Activated naive CD4-positive, alpha-beta T cell treated with anti-CD3 and anti-CD28 coated beads, Interleukin-2, amount 50 U/mL, for 72 hours (primary cell): ENCODE measurements at places on chromosomes 11 and 22.

GRCh38 chr22:34975721-34976120 lies 90.2 kb upstream of the ISX start:
- DNase-seq, result no peak

DNA sequence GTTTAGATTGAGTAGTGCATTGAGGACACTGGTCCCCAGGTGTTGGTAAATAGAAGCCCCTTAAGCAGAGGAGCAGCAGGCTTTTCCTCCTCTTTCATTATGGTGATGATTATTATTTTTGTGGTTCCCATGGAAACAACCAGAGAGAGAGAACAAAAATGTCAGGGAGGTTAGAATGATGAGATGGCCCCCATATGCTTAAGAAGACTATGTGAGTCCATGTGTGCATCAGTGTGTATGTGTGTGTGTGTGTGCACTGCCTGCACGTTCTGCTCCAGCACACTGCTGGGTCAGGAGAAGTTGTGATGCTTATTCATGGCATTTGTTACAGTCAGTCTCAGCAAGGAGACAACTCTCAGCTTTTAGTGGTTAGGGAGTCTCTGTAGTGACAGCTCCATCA lies 724.2 kb downstream of the NTM start:
- DNase-seq, result no peak

- DNase-seq, result peak; percentile 81
Observed at GRCh38 chr22:37314315-37315074, 32.2 kb downstream of the CYTH4 start.

DNA sequence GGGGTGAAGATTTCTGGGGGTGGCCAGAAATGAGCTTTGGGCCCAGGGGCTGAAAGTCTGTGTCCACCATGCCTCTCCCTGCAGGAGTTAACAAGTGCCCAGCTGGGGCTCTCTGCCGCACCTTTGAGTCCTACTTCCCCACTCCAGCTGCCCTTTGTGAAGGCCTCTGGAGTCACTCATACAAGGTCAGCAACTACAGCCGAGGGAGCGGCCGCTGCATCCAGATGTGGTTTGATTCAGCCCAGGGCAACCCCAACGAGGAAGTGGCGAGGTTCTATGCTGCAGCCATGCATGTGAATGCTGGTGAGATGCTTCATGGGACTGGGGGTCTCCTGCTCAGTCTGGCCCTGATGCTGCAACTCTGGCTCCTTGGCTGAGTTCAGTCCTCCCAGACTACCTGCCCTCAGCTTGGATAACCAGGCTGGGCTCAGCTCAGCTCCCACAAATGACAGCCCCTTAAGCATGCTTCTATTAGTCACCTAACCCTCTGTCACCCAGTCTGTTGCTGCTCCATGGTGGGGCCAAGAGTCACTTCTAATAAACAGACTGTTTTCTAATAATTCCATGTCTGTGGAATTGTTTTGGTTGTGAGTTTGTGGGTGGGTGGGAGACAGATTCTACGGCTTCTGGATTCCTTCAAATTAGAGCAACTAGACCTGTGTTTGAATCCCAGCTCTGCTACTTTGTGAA lies 3.0 kb upstream of the INPPL1 start:
- no peak for DNase-seq

- DNase-seq, result no peak
Observed at GRCh38 chr11:85652786-85653447, 5.2 kb downstream of the TMEM126A start.

DNA sequence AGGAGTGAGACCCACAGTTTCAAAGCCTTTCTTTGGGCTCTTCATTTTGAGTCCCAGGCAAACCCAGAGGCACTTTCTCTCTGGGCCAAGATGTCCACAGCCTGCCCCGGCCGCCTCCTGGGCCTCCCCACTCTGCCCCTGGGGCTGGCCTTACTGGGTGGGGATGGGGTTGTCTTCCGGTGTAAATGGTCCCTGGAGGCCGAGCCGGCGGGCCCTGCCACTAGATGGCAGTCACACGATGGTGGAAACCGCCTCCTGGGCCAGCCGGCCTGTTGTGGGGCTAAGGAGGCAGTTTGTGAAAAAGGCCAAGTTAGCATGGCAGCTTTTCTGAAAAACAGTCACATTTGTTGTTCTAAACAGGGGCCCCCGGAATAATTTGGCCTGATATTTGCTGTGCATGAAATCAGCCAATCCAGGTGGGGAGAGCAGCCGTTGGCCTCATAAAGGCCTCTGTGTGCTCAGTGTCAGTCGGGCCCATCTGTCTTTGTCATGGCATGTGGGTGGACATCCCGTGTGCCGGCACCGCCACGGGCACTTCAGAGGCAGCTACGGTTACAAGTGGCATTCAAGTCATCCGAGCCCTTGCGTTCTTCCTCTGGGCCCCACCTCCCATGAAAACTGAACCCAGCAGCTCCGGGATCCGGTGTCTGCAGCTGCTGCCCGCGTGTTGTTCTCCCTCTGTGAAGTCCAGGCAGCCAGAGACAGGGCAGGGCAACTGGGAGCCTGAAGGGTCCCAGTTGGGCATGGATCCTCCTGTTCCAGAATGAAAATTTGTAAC lies 6.5 kb downstream of the MRPL23 start:
- DNase-seq, result no peak

GRCh38 chr11:99366546-99366945 lies 345.8 kb downstream of the CNTN5 start:
- no peak for DNase-seq

DNA sequence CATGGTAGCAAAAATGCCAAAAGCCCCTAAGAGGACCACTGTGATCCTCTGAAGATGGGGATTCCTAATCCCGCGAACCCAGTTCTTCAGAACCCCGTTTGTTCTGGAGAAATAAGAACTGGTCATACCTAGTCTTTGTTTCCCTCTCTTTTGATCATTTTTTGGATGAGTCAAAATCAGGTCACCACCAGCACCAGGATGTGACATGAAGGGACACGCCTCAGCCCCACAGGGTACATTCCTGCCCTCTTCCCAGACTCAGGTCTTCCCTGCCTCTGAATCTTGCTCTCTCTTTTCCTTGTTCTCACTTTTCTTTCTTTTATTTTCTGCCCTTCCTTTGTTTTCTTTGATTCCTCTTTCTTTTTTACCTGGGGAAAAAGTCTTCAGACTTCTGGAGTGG lies 14.6 kb upstream of the ANO1 start:
- no peak for DNase-seq

DNA sequence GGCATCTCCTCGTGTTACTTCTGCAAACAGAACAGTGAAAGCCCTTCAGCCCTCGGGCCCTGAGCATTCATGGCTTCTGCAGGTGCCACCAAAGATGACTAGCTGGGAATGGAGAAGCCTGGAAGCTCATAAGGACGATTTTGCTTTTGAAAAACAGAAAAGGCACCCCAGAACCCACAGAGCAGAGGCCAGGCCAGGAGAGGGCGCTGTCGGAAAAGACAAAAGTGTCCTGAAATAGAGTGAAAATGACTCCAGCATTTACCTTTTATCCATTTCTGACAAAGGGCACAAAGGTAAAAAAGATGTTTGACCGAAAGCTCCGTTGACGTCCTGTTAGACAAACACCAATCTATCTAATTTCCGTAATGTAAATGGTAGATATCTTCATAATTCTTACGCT lies 37.6 kb downstream of the ZNF195 start:
- peak; percentile 82 for DNase-seq

GRCh38 chr11:19920982-19921381 lies 208.3 kb downstream of the NAV2 start:
- no peak for DNase-seq

DNA sequence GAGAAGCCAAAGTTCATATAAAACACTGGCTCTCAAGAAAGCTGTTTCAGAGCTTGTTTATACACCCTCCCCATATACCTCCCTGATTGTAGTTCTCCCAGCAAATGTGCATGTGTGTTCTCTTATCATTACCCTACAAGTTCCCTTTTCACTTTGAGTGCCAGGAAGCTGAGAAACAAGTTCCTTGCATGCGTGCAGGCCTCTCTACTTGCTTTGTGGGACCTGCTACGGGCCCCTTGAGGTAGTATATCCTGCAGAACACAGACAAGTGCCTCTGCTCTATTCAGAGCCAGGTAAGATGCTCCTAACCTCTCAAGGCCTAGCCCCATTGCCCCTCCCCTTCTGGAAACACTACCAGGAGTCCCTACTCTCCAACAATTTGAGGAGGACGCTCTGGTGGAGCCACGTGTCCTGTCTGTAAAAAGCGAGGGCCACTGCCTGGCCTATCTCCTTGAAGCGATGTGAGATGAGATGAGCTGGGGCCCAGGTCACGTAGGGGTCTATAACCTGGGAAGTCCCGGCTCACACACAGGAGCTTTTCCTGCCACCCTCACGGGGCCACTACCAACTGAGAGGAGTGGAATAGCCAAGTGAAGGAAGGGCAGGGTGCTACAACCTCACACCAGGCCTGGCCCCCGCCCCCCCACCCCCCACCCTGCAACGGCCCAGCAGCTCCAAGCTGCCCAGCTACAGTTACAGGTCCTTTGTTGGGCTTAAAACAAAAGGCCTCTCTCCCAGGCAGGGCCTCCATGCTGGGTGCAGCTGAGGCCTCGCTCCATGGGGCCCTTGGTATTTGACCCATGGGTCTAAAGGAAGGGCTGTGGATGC lies 2.6 kb upstream of the ATP5MGL start:
- no peak for DNase-seq

- no peak for DNase-seq
Observed at GRCh38 chr22:40479887-40480538, 109.6 kb downstream of the SGSM3 start.

DNA sequence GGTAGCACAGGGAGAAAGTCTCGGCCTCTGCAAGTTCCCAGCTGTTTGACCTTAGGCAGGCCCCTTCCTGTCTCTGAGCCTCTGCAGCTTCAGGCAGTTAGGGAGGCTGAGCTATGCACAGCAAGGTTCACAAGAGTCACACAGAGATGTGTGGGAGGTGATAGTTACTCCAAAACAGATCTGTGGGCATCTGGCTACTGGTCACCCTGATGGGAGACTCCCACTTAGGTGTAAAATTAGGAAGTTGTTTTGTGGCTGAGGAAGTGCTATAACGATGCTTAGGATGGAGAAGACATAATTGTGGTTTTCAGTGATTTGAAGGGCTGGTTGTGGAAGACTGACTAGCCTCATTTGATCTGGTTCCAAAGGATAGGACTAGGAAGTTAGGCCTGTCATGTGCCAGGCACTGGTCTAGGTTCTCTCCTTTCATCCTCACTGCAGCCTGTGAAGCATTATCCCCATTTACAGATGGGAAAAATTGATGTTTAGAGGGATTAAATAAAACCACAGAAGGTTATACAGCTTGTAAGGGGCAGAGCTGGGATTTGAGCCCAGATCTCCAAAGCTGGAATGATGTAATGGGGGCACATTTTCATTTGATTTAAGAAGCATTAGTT lies 13.5 kb downstream of the ACO2 start:
- no peak for DNase-seq

DNA sequence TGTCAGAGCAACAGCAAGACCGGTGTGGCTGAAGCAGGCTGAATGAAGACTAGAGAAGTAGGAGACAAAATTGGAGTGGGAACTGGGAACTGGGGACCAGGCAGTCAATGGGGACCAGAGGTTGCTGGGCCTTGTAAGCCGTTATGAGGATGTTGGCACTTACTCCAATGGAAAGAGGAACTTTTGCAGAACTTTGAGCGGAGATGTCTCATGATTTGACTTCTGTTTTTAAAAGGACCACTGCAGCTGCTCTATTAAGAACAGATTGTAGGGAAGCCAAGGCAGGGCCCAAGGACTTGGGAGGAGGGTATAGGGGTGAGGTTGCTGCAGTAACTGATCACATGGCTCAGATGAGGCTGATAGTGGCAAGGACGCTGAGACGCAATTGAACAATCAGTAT lies 34.2 kb downstream of the IL18 start:
- no peak for DNase-seq

- no peak for DNase-seq
Observed at GRCh38 chr11:60710482-60710881, 11.1 kb downstream of the MS4A8 start.

GRCh38 chr11:32722255-32722654 lies 72.2 kb downstream of the CCDC73 start:
- no peak for DNase-seq

DNA sequence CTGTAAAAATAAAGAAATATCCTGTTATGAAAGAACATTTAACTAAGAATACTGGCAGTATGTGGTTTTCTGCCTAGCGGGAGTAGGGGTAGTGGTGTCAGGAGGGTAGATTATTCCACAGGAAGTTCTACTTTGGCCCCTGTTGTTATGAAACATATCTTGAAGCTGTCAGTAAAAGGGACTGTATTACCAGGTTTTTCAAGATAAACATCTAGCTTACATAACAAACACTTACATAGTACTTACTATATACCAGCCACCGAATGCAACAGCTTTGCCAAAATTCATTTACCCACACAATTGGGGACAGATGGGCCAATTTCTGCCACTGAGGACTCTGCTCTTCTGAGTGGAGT lies 3.7 kb downstream of the TMEM123 start:
- DNase-seq, result no peak

DNA sequence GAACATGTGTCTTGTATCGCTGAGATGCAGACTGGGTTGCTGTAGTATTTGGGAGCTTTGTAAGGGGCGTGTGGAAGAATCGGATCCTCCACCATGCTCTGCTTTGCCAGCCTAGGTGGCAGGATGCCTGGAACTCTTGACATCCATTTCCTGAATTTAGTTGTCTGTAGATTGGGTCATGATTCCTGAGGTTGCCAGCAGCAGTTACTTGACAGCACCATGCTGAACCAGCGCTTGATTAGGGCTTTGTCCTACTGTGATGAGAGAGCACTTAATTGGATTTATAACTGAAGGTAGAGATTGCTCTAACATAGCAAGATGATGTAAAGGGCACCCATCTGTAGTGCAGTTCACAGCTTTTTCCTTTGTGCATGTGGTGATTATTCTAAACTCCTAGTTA lies 75.6 kb upstream of the HORMAD2 start:
- DNase-seq, result no peak

DNA sequence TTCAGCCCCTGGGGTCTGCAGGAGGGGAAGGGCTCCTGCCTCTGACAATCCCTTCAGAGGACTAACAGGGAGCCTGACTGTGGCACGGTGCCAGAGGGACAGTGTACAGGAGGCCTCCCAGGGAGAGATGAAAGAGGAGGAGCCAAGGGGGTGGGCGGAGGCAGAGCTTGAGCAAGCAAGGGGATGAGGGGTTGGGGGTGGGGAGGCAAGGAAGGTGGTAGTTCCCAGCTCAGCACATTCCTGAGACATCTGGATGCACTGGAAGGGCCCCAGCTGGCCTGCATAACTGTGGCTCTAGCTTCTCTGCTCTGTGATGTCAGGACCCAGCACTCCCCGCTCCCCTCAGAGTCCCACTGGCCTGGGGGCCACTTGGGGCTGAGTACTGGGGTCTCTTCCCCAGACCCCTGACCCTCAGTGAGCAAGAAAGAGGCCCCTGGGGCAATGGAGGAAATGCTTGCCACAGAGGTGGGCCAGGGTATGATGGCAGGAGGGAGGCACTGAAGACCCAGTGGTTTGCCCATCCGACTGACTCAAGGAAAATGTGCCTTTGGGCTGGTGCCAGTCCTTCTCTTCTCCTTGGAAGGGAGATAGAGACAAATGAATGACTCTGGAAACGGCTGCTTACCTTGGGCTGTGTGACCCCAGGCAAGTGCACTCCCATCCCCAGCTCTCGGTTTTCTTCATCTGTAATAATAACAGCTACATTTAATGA lies 13.3 kb downstream of the CREB3L1 start:
- DNase-seq, result no peak

GRCh38 chr11:116257883-116258282 lies 514.9 kb downstream of the BUD13 start:
- DNase-seq, result no peak

- DNase-seq, result no peak
Observed at GRCh38 chr11:12678991-12679390, 4.8 kb downstream of the TEAD1 start.
